CD4-positive, alpha-beta T cell treated with Interleukin-4 for 1 hour (primary cell): ENCODE measurements at places on chromosomes 7 and 10.

- DNase-seq = no peak
Observed at GRCh38 chr10:112857493-112857892, 92.6 kb upstream of the TCF7L2 start.

- no peak for DNase-seq
Observed at GRCh38 chr10:86785968-86786367, 29.5 kb downstream of the BMPR1A start.

- no peak for DNase-seq
Observed at GRCh38 chr10:119166564-119166963, 1.1 kb upstream of the SFXN4 start.

GRCh38 chr10:126423732-126424491, 35.6 kb upstream of the ADAM12 start:
- DNase-seq = no peak

- DNase-seq = peak; percentile 59
Observed at GRCh38 chr7:72805526-72806494, 22.2 kb downstream of the TYW1B start.

- DNase-seq = no peak
Observed at GRCh38 chr7:18558910-18559309, 63.4 kb downstream of the HDAC9 start.

GRCh38 chr10:46239993-46240683, 46.7 kb upstream of the ANTXRL start:
- no peak for DNase-seq

- no peak for DNase-seq
Observed at GRCh38 chr7:2168615-2169311, 64.0 kb downstream of the MAD1L1 start.

DNA sequence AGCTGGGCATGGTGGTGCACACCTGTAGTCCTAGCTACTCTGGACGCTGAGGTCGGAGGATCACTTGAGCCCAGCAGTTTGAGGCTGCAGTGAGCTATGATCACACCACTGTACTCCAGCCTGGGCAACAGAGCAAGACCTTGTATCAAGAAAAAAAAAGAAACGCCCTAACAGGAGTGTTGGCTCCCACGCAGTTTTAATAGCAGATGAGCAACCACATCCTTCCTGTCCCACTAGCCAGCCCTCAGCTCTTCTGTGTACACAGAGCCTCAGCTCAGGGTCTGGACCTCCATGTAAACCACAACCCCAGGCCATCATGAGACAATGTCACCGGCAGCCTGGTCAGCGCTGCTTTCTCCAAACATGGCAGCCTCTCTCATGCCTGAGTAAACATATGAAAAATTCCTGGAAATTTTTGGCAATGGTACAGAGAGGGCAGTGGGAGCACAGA, 108.2 kb downstream of the PIP4K2A start:
- DNase-seq = peak; percentile 71

- no peak for DNase-seq
Observed at GRCh38 chr7:7051206-7051877, 131.0 kb upstream of the C1GALT1 start.

DNA sequence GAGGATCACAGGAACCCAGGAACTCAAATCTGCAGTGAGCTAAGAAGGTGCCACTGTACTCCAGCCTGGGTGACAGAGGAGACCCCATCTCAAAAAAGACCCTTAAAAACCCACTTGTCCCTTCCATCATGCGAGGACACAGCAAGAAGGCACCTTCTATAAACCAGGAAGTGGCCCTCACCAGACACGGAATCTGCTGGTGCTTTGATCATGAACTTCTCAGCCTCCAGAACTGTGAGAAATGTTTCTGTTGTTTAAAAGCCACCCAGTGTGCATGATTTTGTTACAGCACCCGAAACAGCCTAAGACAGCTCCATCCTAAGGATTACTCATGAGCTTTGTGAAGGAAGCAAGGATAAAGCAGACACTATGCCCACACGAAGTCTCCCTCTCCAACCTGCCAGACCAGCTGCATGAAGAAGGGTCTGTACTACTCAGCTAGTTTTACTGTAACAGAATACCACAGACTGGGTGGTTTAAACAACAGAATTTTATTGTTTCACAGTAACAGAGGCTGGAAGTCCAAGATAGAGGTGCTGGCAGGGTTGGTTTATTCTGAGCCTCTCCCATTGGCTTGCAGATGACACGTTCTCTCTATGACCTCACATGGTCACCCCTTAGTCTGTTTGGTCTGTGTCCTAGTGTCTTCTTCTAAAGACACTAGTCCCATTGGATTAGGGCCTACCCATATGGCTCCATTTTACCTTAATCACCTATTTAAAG, 13.7 kb downstream of the VIM start:
- peak; percentile 8 for DNase-seq

DNA sequence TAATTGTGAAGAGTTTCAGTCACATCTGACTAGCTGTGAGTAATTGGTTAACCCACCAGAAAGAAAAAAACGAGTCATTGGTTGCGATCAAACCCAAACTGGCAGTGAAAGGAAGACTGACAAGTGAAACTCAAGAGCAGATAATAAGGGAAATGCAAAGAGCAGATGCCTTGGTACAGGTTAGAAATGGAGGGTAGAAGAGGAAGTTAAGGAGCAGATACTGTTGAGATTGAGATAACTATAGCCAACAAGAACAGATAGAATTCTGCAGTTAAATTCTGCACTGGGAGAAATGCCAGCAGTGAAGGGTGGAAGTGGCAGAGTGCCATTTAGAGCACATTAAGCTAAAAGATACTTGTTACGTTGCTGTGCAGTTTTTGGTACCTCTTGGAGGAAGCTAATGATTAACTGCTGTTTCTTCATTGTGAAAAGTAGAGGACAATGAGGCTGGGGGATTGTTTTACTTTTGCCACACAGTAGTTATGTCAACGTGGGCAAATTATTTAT, 65.8 kb downstream of the CDK13 start:
- no peak for DNase-seq

DNA sequence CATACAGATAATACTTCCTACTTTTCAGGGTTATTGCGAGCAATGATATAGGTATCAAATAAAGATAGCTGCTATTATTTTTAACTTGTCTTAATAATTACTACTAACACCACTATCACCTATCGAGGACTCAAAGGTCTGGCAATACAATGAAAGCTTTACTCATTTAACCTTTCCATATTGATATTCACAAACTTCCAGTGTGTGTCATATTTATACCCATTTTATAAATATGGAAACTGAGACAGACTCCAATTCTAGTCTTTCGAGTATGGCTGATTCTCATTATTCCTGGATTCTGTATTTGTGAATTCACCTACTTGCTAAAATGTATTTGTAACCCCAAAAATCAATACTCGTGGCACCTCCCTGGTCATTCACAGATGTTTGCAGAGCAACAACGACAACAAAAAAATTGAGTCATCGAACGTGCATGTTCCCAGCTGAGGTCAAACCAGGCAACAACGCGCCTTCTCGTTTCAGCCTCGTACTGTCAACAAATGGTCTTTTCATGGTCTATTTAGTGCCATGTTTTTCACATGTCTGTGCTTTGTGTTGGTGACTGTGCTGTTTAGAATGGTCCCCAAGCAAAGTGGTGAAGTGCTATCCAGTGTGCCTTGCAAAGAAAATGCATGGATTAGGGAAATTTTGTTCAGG, 51.7 kb downstream of the SMURF1 start:
- no peak for DNase-seq

DNA sequence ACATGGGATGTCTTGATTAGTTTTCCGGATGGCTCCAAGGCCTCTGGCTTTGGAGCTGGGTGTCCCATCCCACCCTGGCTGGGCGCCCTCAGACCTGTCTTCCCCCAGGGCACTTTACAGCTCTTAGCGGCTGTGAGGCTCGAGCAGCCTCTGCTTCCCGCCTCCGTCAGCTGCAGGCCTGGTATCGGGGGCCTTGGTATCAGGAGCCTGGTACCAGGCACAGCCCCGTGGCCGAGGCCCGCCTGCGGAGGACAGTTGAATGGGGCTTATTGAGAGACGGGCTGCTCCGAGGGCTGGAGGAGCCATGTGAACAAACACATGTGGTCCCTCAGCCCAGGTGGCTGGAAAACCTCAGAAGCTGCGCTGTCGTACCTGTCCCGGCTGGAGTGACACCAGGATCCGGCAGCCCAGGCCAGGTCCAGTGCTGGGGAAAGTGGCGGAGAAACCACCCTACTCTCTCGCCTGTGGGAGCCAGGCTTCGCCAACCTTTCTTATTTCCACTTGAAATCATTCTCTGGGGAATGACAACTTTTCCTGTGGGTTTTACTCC, 23.9 kb upstream of the AP5Z1 start:
- no peak for DNase-seq

DNA sequence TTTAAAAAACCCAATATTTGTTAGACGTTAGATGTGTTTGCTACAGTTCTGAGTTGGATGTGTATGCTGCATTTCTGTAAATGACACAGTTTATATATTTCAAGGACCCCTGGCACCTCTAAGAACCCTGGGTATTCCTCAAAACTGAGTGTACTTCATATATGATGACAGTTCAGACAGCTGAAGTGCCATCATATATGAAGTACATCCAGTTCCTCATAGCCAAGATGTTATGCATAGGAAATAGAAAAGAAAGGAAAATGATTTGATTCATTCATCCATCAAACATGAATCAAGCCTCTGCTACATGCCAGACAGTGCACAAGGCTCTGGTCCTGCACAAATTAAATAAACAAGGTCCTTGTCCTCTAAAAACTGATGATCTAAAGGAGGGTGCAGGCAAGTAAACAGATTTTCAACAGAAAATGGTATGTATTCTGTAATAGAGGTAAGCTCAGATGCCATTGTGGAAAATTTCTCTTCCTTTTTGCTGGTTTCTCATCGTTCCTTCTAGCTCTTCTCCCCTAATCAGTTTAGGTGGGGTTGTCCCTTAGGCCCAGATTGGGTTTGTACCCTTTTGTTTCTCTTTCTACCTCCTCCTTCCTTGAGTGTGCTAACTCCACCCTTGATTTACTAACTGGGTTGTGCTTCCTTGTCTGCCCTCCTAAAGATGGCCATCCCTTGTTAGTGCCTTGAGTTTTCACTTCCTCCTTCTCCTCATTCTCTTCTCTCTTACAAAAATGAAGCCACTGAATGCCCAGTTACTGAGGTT, 25.3 kb upstream of the SMIM30 start:
- no peak for DNase-seq

- DNase-seq = no peak
Observed at GRCh38 chr7:44379366-44380188, 54.2 kb upstream of the CAMK2B start.

- DNase-seq = no peak
Observed at GRCh38 chr10:14456870-14457266, 126.1 kb upstream of the FRMD4A start.

GRCh38 chr7:39493934-39494333, 72.3 kb upstream of the YAE1 start:
- no peak for DNase-seq

DNA sequence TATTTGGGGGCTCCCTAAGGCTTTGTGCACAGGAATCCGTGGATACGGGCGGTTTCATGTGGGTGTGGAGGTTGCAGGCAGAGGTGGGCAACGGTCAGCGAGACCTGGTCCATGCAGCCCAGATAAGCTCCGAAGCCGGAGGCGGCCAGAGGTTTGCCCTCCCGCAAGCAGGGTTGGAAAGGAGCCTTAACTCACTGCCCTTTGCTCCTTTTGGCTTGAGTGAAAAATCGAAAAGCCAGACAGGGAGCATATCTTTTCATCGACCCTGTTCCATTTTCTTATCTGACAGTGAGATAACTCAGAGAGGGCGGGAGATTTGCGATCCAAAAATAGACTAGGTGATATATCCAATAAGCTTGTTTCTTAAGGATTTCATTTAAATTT, 1.5 kb downstream of the GRM3 start:
- no peak for DNase-seq

GRCh38 chr10:43212043-43212721, 54.7 kb downstream of the RASGEF1A start:
- DNase-seq = no peak

GRCh38 chr10:13960603-13961002, 370.1 kb downstream of the FRMD4A start:
- no peak for DNase-seq

DNA sequence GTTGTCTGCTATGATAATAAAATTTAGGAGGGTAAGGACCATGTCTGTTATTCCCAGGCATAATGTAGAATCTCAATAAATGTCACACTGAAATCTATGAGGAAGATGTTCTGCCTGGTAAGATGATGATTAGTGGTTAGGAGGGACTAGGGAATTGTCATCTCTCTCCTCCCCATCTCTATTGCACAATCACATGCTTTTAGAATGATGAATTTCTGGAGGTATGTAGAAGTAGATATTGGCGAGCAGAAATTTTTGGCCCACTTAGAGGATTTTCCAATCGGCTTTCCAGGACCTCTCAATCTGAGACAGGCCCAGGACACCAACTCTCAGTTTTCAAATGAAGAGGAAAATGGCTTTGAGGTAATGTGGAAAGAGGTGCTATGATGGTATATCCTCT, 2.0 kb upstream of the PITX3 start:
- no peak for DNase-seq

DNA sequence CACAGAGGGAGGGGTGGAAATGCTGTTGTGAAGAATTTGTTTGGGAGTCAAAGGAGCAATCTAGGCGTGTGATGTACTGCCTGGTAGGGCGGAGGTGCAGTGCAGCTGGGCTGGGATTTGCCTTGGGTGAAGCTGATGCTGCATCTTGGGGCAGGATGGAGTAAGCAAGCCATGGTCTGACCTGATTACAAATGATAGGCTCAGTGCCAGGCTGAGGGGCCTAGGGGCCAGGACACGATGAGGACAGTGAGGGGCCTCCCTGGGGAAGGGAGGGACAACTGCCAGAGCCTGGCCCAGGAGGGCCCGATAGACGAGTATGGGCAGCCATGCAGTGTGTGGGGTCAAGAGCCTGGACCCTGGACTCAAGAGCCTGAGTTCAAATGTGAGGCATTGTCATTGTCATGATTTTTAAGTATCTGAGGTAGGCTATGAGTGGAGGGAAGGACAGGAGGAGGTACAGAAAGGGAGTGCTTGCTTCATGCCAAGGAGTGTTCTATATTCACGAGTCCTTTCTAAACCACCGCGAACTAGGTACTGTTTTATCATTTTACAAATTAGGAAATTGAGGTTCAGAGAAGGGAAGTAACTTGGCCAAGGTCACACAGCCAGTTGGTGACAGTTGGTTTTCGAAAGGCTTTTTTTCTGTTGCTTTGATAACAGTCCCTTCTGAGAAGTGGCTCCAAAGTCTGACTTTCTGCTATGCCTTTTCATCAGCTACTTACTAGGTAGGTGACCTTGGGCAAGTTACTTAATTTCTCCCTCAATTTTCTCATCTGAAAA, 29.7 kb downstream of the HIF1AN start:
- DNase-seq = no peak
